A549 treated with Hydrocortisone at 1 μM for 4 hours (cell line): ENCODE measurements at places on chromosomes 5 and 9. TPM values are rescaled to one million over a fixed set of nuclear protein-coding genes. Genes with fewer than 3 reads are reported as not detected.

The ARL14EPL gene
- total RNA-seq: 0.10 to 0.43 TPM (median 0.24 TPM) in 5 replicates

The ZDHHC11B gene
- total RNA-seq: 1.1 to 1.5 TPM (median 1.3 TPM) in 5 replicates

The PWWP2A gene
- total RNA-seq: 7.7 to 11.4 TPM (median 10.2 TPM) in 5 replicates

The PITX1 gene
- total RNA-seq: 24.2 to 31.4 TPM (median 28.5 TPM) in 5 replicates

The CARD6 gene
- total RNA-seq: 2.4 to 3.5 TPM (median 2.7 TPM) in 5 replicates
